ENCODE measurements at places on chromosomes 1 and 21. TPM values are rescaled to one million over a fixed set of nuclear protein-coding genes. Genes with fewer than 3 reads are reported as not detected.

DNA sequence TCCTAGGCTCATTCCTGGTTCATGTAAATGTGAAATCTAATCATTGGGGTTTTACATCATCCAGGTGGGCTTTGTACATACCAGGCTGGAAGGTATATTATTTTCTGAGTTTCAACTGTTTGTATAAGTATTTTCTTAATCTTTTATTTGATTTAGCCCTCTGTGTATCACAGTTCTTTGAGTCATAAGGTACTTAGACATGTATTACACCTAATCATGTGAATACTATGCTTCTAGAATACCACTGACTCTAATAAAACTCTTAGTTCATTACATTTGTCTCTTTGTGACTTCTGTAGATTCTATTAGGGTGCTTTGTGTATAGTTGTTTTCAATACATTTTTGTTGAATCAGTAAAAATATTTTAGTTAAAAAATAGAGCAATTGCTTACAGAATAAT lies 92.8 kb downstream of the ZFYVE9 start:
- no peak overlapping the region for H3K4me3 ChIP-seq
- no peak for DNase-seq
- no peaks in the 10 kb centered on the region for H3K36me3 ChIP-seq
- no peaks in the 10 kb centered on the region for H3K4me1 ChIP-seq
- H3K27me3 ChIP-seq: no peaks in the 10 kb centered on the region

- no peak overlapping the region for H3K27ac ChIP-seq
- H3K36me3 ChIP-seq: no peaks in the 10 kb centered on the region
- H3K4me1 ChIP-seq: peaks cover 12% of the 10 kb centered on the region
- no peak overlapping the region for H3K4me3 ChIP-seq
Observed at GRCh38 chr1:208154040-208154439, 90.1 kb downstream of the PLXNA2 start.

DNA sequence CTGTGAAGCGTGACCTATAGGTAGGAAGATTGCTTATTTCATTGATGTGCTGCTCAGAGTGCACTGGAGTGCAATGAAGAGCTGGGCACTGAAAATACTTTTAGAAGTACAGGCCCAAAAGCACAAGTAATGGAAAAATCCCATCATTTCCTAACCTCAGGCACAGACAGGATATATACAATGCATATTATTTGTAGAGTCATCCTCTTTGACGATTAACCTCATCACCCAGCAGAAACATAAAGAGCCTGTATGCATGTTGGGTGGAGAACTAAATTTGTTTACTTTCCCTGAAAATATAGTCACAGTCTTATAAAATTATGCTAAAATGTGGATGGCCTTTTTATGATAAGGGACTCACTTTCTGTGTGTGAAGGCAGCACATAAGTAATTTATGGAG lies 98.1 kb downstream of the TNNI3K start:
- H3K4me1 ChIP-seq: no peaks in the 10 kb centered on the region
- no peak for DNase-seq
- no peak overlapping the region for H3K27ac ChIP-seq
- no peaks in the 10 kb centered on the region for H3K36me3 ChIP-seq
- H3K27me3 ChIP-seq: no peaks in the 10 kb centered on the region

DNA sequence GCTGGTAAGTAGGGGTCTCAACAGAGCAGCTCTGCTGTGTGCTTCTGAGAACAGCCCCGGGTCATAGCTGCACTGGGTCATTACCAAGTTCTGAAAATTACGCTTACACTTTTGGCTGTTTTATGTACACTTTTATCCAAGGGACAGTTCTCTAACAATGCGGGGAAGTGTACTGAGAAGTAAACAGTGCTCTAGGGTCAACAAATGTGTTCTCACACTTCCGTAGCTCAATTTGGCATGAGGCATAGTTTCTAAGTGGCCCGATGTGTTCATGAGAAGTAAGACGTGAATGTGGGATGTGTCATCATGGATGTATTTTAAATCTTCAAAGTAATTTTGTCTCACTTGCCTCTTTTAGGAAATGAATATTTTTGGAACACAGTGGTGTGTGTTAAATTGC lies 10.9 kb upstream of the VAMP3 start:
- H3K4me3 ChIP-seq: no peak overlapping the region
- no peaks in the 10 kb centered on the region for H3K4me1 ChIP-seq
- no peak for DNase-seq
- H3K27ac ChIP-seq: no peak overlapping the region

DNA sequence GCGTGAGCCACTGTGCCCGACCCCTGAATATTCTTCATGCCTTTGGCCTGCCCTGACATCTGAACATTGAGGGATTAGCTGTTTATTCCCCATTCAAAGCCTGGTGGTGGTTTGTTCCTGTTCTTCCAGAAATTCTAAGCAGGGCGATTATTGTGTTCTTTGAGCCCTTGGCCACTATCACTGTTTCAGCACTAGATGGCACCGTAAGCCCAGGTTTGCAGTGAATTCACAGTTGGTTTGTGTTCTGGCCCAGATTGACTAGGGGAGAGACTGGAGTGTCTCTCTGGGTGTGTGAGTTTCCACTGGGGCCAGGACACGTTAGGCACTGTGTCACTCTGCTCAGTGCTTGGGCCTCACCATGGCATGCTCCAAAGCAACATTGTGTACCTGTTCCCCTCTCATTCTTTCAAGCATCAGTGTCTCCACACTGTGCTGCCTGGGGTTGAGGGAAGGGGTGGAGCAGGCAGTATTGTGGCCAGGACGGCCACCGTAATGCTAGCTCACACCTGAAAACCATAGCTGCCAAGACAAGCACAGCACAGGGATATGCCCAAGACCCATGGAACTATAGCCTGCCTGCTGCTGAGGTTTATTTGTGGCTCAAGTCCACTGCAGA lies 52.7 kb downstream of the PKN2 start:
- no peaks in the 10 kb centered on the region for H3K4me1 ChIP-seq
- DNase-seq: no peak
- no peak overlapping the region for H3K27ac ChIP-seq

DNA sequence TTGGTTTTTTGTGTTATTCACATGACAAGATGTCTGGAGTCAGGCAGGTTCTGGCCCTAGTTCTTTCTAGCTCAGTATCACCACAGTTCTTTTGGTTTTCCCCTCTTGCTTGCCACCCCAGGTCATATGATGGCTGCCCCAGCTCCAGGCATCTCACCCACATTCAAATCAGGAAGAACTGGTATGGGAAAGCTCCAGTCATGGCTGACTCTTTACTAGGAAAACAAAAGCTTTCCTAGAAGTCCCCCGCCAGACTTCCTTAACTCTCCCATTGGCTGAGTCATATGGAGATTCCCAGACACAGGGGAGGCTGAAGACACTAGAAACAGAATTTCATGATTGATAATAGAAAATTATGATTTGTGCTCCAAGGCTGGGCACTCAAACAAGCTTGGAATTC lies 22.1 kb upstream of the EYA3 start:
- H3K36me3 ChIP-seq: no peaks in the 10 kb centered on the region
- no peak for DNase-seq
- no peak overlapping the region for H3K27ac ChIP-seq

The PIGR gene
- polyA plus RNA-seq: 1.1 TPM

All from thymus (tissue), 14 donors.